ENCODE measurements at places on chromosomes 3 and 15. TPM values are rescaled to one million over a fixed set of nuclear protein-coding genes. Genes with fewer than 3 reads are reported as not detected.

The TRH gene
- 0.33 TPM for total RNA-seq

The TIGIT gene
- total RNA-seq, result not detected

The LNP1 gene
- total RNA-seq, result 1.8 TPM

DNA sequence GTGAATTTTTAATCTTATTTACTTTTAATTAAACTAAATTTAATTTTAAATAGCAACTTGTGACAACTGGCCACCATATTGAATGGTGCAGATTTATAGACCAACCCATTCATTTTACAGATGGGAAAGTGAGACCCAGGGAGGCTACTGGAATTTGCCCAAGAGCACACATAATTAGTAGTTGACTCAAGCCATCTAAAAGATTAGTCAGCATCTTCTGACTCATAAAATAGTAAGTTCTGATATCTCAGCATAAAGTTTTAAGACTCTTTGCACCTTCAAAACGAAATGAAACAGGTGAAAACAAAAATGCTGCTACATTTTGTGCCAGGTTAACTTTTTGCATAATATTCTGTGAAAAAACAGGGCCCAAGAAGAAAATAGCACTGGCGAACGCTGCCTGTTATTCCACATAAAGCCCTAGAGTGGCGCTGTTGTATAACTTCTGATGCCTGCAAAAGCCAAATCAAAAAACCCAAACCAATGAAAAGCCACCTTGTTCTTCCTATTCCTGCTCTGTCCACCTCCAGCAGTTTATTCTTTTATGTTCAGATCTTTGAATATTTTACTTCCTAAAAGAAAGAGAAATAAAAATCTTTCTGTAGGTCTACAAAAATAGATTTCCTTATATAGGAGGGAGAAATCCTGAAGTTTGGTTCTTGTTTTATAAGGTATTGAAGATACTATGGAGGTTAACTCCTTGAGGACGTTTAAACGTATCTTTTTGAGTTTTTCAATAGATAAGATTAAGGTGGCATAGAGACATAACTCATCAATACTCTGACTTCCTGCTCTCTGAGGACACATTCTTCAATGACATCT lies 62.8 kb downstream of the OTOL1 start:
- no peaks in the 10 kb centered on the region for H3K4me1 ChIP-seq
- H3K27me3 ChIP-seq, result no peaks in the 10 kb centered on the region
- H3K36me3 ChIP-seq, result no peaks in the 10 kb centered on the region
- DNase-seq, result no peak
- no peak overlapping the region for H3K27ac ChIP-seq

- no peak overlapping the region for H3K27ac ChIP-seq
- H3K27me3 ChIP-seq, result no peaks in the 10 kb centered on the region
- no peak for DNase-seq
- no peak overlapping the region for H3K4me3 ChIP-seq
Measured at GRCh38 chr3:44883213-44883955, 9.0 kb downstream of the TGM4 start.

- no peak overlapping the region for H3K4me3 ChIP-seq
- no peak overlapping the region for H3K27ac ChIP-seq
- no peak for DNase-seq
- no peaks in the 10 kb centered on the region for H3K4me1 ChIP-seq
Measured at GRCh38 chr3:127105587-127105986, 87.3 kb upstream of the PRR23E start.

- no peak for DNase-seq
- H3K4me1 ChIP-seq, result peaks cover 3% of the 10 kb centered on the region
- H3K27ac ChIP-seq, result no peak overlapping the region
Measured at GRCh38 chr3:112602217-112602838, 38.6 kb downstream of the CCDC80 start.

GRCh38 chr3:184696697-184697096 lies 15.2 kb downstream of the MAGEF1 start:
- no peaks in the 10 kb centered on the region for H3K27me3 ChIP-seq
- DNase-seq, result no peak
- peaks cover 5% of the 10 kb centered on the region for H3K4me1 ChIP-seq
- H3K36me3 ChIP-seq, result no peaks in the 10 kb centered on the region
- no peak overlapping the region for H3K27ac ChIP-seq

- H3K27me3 ChIP-seq, result peaks cover 12% of the 10 kb centered on the region
- H3K4me1 ChIP-seq, result no peaks in the 10 kb centered on the region
- H3K36me3 ChIP-seq, result no peaks in the 10 kb centered on the region
- no peak overlapping the region for H3K4me3 ChIP-seq
- DNase-seq, result no peak
- no peak overlapping the region for H3K27ac ChIP-seq
Measured at GRCh38 chr3:127073941-127074820, 91.3 kb downstream of the PLXNA1 start.
